CD4-positive, alpha-beta T cell treated with Interferon alpha-2 for 1 hour (primary cell): ENCODE measurements at places on chromosomes 3 and 15.

GRCh38 chr3:136300444-136300843 lies 50.3 kb downstream of the PCCB start:
- no peak for DNase-seq

DNA sequence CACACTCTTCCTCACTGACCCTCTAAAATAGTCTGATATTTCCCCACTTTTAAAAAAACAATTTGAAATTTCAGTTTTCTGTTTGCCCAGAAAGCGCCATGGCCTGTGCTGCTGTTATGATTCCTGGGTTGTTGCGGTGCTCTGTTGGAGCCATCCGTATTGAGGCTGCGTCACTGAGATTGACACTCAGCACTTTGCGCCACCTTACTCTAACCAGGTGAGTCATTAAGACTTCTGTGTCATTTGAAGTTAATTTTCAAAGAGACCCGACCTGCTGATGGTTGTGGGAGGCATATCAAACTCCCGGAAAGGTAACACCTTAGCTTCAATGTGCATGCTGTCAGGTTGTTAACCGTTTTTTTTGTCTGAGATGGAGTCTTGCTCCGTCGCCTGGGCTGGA lies 5.8 kb downstream of the OXNAD1 start:
- DNase-seq = no peak

DNA sequence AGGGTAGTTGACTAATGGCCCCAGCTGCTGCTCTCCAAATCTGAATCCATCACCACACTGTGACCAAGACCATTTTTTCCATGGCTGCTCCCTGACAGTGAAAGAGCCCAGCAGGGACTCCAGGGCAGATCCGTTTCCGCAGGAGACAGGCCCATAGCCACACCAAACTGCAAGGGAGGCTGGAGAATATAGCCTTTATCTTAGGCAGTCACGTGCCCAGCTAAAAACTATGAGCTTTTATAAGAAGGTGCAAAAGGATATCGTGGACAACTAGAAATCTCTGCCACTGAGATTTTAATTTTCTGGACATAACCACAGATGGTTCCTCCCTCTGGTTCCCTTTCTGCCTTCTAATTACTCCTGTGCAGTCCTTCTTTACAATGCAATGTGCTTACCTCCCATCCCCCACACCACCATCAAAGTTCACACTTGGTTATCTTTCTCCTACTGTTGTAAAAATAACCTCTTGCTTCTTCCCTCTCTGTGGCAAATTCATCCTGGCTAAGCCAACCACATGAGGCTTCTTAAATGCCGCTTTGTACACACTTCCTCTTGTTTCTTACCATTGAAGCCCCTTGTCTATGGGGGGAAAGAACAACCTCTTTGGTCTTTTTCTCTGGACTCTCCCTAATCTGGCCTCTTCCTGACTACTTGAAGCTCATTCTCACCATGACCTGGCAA lies 233.7 kb downstream of the SHQ1 start:
- no peak for DNase-seq

DNA sequence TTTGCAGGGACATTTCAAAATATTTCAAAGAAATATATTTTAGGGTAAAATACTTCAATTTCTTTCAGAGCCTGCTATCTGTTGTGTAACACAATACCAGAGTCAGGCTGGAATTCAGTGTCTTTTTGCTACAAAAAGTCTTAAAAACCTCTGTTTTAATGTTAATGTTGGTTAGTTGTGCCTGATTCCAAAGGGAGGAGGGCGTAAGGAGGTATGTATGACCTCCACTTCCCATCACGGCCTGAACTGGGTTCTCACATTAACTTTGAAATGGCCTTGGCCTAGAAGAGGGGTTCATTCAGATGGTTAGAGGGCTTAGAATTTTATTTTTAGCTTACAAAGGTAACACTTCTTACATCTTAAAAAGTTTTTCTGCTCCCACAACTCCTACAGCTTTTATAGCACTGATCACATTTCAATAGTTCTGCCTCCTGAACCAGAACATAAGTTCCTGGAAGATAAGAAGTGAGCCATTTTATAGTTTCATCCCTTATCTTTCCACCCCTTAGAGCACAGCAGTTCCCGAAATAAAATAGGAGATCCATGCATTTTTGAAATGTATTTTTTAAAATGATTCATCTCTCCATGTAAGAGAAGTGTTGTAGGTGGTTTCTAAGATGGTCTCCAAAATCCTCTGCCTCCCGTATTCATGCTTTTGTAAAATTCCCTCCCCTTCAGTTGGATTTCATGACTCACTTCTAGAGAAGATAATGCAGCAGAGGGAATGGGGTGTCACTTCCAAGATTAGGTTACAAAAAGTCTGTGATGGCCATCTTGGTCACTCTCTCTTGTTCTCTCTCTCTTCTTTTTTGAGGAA lies 543.1 kb upstream of the NECTIN3 start:
- DNase-seq = no peak
